Endodermal cell (in vitro differentiated cells): ENCODE measurements at places on chromosomes 12 and 14. TPM values are rescaled to one million over a fixed set of nuclear protein-coding genes. Genes with fewer than 3 reads are reported as not detected.

DNA sequence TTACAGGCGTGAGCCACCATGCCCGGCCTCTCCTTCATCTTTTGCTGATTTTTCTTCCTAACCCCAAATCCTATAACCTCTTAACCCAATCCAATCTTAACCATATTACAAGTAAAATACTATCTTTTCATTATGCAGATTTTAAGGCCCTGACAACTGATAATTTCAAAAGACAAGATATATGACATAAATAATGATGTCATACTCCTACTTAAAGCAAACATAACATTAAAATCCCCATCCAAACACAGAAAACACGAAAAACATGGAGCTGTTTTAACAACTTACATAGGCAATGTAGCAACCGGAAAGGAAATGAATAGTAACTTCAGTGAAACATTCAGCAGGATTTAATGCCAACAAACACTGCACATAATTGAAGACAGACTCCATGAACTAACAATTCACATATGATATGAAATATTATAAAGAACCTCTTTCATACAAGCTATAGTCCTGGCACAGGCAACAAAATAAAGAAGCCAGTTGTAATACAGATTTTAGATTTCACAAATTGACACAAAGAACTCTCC lies 21.5 kb downstream of the USP44 start:
- H3K4me3 ChIP-seq, result no peak overlapping the region
- no peaks in the 10 kb centered on the region for H3K4me1 ChIP-seq
- H3K27me3 ChIP-seq, result no peaks in the 10 kb centered on the region

DNA sequence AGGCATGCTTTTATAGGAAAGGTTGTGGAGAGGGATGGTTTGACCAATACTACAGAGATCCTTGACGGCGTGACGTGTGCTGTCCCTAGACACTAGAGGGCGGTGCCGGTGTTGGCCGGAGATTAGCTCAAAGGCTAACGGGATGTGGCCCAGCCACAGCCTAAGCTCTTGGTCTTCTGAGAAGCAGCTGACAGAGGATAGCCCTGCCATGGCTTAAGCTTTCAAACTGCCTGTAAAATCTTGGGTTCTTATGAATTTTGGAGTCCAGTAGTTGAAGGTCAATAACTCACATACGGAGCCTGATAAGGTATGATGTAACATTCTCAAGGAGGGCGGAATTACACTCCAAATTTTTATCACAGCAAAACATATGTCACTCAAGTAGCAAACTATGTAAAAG lies 515.7 kb upstream of the ATXN7L3B start:
- no peaks in the 10 kb centered on the region for H3K27me3 ChIP-seq
- no peak overlapping the region for H3K27ac ChIP-seq
- no peaks in the 10 kb centered on the region for H3K4me1 ChIP-seq
- H3K36me3 ChIP-seq, result no peaks in the 10 kb centered on the region
- no peak overlapping the region for H3K4me3 ChIP-seq
- peak; percentile 94 for DNase-seq

DNA sequence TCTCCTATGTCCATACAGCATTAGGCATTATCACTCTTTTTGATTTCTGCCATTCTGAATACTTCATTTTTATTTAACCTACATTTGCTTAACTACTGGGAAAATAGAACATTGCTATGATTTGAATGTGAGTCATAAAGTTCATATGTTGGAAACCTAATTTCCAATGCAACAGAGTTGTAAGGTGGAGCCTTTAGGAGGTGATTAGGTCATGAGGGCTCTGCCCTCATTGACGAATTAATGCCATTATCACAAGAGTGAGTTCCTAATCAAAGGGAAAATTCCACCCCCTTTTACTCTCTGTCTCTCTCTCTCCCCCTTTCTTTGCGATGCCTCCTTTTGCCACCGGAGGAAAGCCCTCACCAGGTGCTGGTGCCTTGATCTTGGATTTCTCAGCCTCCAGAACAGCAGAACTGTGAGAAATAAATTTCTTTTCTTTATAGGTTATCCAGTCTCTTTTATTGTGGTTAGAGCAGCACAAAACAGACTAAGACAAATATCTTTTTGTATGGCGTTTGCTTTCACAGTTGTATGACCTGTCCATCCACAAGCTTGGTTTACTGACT lies 180.1 kb upstream of the ARID2 start:
- peaks cover 54% of the 10 kb centered on the region for H3K27me3 ChIP-seq
- H3K36me3 ChIP-seq, result no peaks in the 10 kb centered on the region
- H3K4me3 ChIP-seq, result no peak overlapping the region
- peaks cover 9% of the 10 kb centered on the region for H3K4me1 ChIP-seq
- no peak overlapping the region for H3K27ac ChIP-seq

Gene TAS2R14
- 4.9 and 8.1 TPM in 2 replicates for total RNA-seq

DNA sequence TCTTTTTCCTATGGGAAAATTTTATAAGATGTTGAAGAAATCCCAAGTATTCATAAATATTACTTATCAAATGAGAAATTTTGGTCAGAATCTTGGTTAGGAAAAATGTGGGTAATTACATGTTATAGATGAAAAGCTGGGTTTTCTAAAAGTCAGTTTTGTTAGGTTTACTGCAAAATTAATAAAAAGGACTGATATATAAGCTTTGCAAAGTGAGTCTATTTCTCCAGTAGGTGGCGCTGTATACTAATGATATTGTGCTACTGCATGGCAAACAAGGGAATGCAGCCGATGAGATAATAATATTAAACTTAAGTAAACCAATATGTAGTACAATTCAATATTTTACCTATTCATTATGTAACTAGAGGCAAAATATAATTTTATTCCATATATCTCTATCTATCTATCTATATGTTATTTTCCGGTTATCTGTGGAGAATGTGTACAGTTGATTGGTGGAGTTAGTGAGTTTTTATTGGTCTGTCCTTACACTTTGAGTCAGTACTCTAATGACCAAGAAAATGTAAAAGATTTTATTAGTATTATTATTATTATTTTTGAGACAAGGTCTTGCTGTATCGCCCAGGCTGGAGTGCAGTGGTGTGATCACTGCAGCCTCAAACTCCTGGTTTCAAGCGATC lies 32.9 kb downstream of the MIPOL1 start:
- no peak for DNase-seq
- no peaks in the 10 kb centered on the region for H3K36me3 ChIP-seq
- H3K4me3 ChIP-seq, result no peak overlapping the region
- H3K4me1 ChIP-seq, result no peaks in the 10 kb centered on the region

Gene GNB3
- 3.6 to 10.1 TPM (median 10.0 TPM) in 3 replicates for total RNA-seq

Gene YARS2
- total RNA-seq, result 18.8 to 47.3 TPM (median 34.1 TPM) in 3 replicates

Gene C14orf180
- not detected in 2 replicates for total RNA-seq

GRCh38 chr12:75236206-75236605 lies 26.6 kb upstream of the KCNC2 start:
- no peak for DNase-seq
- no peaks in the 10 kb centered on the region for H3K27me3 ChIP-seq
- no peak overlapping the region for H3K27ac ChIP-seq
- no peaks in the 10 kb centered on the region for H3K4me1 ChIP-seq
- H3K36me3 ChIP-seq, result no peaks in the 10 kb centered on the region

Gene FOXM1
- 39.2 to 108 TPM (median 93.9 TPM) in 3 replicates for total RNA-seq

DNA sequence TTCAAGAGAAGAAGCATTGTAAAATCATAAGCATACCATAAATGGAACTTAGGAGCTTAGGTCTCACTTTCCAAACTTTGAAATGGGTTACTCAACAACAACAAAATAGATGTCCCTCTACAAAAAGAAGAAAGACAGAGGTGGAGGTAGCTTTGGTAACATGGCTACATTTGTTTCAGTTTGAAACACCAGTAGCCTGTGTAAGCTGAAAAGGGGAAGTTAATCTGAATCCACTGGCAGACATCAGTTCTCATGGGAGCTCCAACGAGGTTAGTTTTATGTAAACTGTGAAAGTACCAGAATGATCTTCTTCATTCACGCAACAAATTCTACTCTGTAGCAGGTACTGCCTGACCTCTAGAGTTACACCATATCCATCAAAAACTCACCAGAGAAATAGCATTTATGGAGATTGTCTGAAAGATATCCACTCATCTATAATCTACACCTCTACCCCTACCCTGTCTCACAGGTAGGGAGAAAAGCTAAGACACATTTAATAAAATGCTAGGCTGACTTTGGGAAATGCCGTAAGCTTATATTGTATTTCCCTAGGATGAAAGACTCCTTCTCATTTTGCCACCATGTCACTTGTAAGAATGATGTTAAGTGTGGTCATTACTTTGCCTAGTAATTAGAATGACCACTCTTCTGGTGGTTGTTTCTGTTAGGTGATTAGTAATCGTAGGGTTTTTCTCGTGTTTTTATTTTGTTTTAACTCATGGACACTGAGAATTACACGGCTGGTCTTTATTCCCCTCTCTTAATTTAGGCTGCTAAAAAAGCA lies 224.1 kb downstream of the ASCL1 start:
- peaks cover 5% of the 10 kb centered on the region for H3K27me3 ChIP-seq
- no peak overlapping the region for H3K4me3 ChIP-seq
- H3K27ac ChIP-seq, result no peak overlapping the region
- no peak for DNase-seq

- H3K27ac ChIP-seq, result no peak overlapping the region
- no peaks in the 10 kb centered on the region for H3K27me3 ChIP-seq
- peaks cover 25% of the 10 kb centered on the region for H3K36me3 ChIP-seq
- H3K4me3 ChIP-seq, result peak overlapping the region; percentile 99
These were observed 1.5 kb downstream of the KLC1 start for GRCh38 chr14:103630364-103631108.

GRCh38 chr12:101328917-101329316 lies 49.0 kb downstream of the UTP20 start:
- no peak for DNase-seq
- H3K27ac ChIP-seq, result no peak overlapping the region
- H3K27me3 ChIP-seq, result no peaks in the 10 kb centered on the region

Gene RHEBL1
- 2.1 and 2.5 TPM in 2 replicates for total RNA-seq

Gene SMAGP
- 40.9 and 43.5 TPM in 2 replicates for total RNA-seq
